ENCODE measurements at places on chromosomes 16 and 17.
A peak's percentile ranks its signal among the peaks of the same experiment; 100 is the strongest.

DNA sequence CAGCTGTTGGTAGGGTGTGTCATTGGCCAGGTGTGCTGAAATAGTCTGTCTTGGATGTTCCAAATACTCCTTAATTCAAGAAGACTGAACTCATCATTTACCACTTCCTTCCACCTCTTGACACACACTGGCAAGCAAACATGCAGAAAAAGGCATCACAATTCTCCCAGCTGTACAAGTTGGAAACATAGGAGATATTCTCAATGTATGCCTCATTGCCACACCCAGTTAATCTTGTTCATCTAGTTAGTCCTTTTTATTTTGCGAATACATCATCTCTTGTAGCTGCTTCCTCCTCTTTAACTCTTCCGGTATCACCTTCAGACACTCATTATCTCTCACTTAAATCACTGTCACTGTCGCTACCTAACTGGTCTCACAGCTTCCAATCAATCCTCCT lies 75.1 kb upstream of the GOT2 start:
- DNase-seq: no peak

GRCh38 chr16:89316701-89317100 lies 99.2 kb downstream of the ZNF778 start:
- no peak for DNase-seq

- no peak for DNase-seq
Measured at GRCh38 chr16:74874912-74875546, 100.4 kb upstream of the FA2H start.

- no peak for DNase-seq
Measured at GRCh38 chr16:79593074-79593531, 7.4 kb downstream of the MAF start.

- DNase-seq: no peak
Measured at GRCh38 chr16:86466696-86467406, 43.5 kb upstream of the FOXF1 start.

DNA sequence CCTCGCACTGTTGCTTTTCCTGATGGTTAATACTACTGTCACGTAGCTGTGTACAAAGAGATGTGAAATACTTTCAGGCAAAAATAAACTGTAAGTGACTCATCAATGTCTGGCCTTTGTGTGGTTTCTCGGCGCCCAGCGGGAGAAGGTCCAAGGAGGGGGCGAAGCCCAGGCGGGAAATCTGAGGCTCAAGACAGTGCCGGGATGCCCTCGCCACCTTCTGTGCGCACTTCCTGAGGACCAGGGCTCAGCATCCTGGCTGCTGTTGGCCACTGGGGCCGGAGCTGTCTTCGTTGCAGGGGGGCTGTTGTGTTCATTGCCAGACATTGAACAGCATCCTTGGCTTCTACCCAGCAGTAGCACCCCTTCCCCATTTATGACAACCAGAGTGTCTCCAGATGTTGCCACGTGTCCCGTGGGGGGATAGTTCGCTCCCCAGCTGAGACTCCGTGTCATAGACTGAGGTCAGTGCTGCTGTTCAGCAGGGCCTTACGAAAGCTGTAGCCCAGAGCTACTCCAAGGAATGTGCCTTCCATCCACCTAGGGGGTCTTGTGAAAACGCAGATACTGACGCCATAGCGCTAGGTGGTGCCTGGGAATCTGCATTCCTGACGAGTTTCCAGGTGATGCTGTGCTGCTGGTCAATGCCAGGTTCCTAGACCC lies 67.3 kb upstream of the PLCG2 start:
- no peak for DNase-seq

DNA sequence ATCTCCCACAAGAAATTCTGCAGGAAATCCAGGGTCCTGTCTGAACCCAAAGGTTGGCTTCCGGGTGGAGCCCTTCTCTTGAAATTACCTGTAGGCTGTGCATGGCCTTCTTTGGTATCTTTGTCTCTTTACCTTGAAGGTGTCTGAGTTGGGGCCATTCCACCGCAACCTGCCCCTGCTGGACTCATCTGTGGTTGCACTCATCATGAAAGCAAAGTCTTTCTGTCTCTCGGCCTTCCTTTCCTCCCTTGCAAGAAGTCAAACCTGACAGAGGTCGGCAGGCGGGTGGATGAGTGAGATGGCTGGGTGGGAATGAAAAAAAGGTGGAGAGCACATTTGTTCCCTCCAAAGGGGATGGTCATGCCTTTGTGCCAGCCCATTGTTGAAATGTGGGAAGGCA lies 25.1 kb downstream of the SALL1 start:
- no peak for DNase-seq

DNA sequence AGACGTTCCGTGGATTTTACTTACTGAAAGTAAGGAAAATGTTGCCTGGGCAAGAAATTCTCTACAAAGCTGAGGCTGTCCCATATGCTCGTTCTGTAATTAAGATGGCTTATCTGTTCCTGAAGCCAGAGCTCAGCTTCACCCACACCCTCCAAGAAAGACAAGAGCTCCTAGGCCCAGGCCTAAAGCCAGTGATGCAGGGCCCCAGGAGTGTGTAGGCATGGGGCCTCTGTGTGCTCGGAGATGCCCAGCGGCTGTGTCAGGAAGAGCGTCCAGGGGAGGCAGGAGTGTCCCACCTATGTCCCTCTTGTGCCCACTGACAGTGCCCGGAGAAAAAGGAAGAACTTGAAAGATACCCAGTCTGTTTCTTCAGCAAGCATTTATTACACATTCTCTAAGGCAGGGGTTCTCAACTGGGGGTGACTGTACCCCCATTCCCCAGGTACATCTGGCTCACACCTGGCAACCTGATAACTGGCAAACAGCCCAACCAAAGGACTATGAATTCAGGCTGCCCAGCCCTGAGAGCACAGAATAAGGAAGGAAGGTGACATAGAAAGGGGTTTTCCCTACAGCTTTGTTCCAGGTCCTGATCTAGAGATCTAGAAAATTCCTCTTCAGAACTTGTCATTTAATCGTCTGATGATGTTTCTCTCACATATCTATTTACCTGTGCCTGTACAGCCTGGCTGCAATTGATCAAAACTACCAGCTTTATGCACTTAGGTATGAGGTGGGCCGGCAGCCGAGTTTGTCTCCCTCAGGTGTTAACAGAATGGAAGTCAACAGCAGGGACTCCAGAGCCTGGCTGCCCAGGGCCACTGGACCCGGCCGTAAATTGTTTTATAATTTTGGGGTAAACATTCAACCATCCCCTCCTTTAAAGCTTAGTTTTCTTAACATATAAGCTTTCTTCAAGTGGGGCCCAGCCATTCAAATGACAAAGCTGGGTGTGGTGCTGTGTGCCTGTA lies 12.0 kb downstream of the SNN start:
- no peak for DNase-seq

DNA sequence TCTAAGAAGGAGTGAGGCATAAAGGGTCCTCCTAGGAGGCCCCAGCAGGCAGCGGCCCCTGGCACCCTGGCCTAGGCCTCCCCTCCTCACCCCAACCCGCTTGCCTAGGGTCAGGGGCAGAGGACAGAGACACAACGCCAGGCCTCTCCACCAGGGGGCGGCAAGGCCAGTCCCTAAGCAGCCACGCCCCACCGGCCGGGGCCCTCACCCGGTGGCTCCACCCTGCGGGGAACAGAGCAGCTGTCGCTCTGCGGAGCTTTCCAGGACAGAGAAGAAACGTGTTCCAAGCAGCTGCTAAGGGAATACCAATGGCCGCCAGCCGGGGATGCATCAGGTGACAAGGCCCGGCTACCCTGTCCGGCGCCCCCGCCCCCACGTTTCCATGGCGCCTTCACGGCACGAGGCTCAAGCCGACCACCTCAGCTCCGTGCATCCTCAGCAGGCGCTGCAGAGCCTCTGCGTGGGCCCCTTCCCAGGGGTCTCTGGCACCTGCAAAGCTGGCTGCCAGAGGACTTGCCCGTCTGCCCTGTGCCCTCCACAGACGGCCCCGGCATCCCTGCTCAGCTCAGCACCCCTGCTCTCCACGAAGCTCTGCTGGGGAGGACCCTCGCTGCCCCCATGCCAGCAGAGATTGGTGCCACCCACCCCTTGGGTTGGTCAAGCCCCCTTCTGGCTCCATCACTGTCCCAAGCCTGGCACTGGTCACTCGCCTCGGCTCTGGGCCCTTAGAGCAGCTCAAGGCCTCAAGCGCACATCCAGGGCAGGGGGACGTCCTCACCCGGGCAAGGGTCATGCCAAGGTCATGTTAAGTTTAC lies 5.6 kb downstream of the ZNF598 start:
- DNase-seq: peak; percentile 77

- no peak for DNase-seq
Measured at GRCh38 chr17:72998343-72998742, 94.1 kb downstream of the SLC39A11 start.

DNA sequence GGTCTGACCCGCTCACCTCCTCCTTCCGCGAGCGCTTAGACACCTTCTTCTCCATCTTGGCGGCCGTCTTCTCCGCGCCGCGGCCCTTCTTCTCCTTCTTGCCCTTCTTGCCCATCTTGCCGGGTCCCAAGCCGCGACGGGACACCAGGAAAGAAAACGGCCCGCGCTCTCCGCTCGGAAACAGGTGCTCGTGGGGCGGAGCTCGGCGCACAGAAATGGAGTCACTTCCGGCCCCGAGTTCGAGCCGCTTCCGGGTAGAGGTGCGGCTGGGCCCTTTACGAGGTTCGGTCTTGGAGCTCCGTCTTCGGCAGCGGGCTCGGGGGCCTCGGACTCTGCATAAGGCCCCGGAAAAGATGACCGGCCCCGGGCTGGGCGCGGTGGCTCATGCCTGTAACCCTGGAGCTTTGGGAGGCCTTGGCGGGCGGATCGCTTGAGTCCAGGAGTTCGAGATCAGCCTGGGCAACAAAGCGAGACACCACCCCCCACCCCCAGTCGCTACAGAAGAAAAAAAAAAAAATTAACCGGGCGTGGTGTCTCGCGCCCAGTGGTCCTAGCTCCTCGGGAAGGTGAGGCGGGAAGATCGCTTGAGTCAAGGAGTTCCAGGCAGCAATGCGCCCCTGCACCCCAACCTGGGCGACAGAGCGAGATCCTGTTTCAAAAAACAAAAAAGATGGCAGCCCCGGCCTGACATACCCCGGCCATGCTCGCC lies at the start of gene KLHDC4:
TSS of gene KLHDC4 (minus strand) at position 211 of the 709 bp plus-strand sequence. CDS start at position 115, 96 bp downstream.
- DNase-seq: peak; percentile 81

- no peak for DNase-seq
Measured at GRCh38 chr17:69287168-69287567, 39.8 kb downstream of the ABCA5 start.

DNA sequence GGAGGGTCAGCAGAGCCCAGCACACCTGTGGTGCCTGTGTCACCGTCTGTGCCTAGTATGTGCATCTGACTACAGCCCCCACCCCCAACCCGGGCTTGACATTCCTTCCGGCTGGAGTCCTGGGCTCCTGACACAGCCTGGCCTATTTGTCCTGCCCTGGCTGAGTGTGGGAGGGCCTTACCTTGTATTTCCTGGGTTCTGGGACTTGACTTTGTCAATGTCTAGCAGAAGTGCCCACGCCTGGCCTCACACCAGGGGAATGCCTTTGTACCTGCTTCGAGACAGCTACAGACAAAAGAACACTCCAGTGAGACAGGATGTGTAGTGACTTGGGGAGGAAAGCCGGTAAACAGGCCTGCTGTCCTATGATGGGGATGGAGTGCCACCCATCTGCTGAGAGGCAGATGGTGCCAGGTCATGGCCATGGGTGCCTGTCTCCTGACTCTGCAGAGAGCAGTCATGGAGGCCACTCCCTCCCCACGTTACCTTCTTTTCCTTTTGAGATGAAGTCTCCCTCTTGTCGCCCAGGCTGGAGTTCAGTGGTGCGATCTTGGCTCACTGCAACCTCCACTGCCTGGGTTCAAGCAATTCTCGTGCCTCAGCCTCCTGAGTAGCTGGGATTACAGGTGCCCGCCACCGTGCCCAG lies 42.8 kb downstream of the TNFRSF13B start:
- no peak for DNase-seq

DNA sequence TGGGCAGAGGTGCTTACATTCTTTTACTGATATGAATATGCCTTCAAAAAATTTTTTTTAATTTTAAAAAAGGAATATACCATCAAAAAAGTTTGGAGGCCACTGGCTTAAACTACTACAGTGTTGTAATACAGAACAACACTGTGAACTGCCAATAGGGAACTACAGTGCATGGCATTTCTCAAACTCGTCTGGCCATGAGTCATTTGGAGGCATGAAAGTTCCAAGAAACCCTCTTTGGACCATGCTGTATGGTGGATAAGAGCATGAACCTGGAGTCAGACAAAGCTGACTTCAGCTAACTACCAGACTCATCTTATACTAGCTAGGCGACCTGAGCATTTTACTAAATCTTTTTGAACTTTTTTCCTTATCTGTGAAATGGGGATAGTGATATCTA lies 9.2 kb upstream of the NF1 start:
- DNase-seq: no peak

DNA sequence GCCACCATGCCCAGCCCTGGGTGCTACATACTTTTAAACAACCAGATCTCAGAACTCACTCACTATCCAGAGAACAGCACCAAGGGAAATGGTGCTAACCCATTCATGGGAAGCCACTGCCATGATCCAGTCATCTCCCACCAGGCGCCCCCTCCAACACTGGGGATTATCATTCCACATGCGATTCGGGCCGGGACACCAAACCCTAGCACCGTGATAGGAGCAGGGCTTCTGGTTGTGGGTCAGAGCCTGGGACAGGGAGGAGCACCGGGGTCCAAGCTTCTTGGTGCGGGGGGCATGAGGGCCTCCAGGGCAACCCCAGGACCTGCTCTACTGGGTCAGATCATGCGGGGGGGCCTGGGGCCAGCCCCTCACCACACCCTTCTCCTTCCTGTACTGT lies 4.5 kb downstream of the TMEM235 start:
- no peak for DNase-seq

DNA sequence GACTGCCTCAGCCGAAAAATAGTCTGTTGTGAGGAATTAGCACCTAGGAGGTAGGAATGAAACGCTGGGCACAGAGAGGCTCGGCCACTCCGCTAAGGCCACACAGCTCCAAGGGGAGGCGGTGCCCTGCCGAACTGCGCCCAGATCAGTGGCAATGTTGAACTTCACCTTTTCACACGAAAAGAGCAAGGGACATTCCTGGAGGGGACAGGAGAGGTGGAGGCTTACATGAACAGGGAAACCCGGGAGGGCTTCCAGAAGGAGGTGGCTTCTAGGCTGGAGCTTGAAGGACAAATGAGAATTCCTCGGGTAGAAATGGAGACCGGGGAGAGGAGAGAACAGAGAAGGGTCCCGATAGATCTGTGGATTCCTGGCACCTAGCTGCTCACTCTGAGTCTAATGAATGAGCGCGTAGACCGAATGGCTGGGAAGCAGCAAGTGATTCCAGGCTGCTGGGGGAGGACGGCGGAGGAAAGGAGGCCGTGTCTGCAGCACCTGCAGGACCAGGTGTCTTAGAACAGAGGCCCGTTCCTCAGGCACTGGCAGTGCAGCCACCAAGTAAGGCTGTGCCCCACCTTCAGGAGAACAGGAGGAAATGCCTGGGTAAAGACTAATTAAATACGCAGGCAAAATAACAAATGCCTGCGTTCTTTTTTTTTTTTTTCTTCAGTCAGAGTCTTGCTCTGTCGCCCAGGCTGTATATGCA lies 722 bp upstream of the SLC38A10 start:
- DNase-seq: no peak

GRCh38 chr17:79088247-79088996 lies 13.8 kb downstream of the ENGASE start:
- no peak for DNase-seq

DNA sequence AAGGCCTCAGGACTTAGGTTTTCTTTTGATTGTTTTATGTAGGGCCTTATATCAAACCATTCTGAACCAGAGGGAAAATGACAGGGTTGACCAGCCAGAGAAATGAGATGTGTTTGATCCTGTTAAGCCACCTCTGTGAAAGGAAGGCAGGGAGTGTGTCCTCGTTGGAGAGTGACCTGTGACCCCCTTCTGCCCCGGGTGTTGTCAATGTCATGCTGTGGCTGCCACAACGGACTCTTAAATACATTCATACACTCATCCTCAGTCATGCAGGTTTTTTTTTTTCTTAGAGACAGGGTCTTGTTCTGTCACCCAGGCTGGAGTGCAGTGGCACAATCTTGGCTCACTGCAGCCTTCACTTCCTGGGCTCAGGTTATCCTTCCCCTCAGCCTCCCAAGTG lies 6.1 kb downstream of the MYCBPAP start:
- no peak for DNase-seq
